ENCODE measurements at places on chromosomes 6 and 20.

- no peak for DNase-seq
These were observed 47.5 kb downstream of the RALY start for GRCh38 chr20:34041226-34041625.

DNA sequence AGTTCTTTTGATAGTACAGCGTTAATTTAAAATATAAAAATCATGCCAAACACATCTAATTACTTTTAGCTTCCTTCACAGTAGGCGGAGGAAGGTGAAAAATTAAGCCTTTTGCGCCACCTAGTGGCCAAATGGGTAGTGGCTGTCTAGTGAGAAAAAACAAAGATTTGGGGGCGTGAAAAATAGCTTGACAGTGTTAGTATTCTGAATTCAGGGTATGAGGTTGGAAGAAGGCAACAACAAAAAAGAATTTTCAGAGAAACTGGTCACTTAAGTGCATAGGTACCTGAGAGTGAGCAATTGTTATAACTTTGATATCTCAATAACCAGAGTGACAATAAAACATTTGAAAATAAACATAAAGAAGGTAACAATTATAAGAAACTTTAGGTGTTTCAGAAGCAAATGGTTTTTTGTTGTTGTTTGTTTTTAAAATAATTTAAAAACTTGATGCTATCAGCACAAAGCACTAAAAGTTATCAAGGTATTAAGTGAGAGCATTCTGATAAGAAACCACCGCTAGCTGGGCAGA lies 14.3 kb downstream of the PSMB9 start:
- peak; percentile 76 for DNase-seq

DNA sequence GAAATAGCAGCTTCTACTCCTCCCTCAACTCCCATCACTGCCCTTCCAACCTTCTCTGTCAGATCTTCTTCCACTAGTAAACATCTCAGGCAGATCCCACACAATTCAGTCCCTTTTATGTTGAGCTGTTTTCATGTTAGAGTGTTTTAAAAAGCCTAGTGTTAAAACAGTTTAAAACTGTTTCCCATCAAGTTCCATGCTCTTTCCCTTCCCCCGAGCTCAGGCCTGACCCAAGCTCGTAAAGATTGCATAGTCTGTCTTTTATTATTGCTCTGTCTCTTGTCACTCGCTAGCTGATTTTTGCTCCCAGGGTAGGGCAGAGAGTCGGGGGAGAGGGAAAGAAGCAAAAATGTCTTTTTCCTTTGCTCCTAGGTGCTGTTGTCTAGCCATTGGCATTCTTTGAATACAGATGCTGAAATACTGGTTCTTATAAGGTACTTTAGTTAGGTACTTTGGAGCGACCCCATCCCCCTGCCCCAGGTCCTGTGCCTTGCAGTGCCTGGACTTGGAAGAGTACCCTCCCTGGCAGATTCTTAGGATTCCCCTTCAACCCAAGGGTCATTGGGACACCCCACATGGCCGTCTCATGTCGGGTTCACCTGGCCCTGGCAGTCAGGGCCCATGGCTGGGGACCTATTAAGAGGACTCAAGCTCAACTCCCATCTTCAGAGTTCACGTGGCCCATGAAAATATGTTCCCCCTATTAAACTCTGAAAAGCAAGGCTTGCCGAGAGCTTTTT lies 101.2 kb upstream of the ARMC2 start:
- DNase-seq = no peak

DNA sequence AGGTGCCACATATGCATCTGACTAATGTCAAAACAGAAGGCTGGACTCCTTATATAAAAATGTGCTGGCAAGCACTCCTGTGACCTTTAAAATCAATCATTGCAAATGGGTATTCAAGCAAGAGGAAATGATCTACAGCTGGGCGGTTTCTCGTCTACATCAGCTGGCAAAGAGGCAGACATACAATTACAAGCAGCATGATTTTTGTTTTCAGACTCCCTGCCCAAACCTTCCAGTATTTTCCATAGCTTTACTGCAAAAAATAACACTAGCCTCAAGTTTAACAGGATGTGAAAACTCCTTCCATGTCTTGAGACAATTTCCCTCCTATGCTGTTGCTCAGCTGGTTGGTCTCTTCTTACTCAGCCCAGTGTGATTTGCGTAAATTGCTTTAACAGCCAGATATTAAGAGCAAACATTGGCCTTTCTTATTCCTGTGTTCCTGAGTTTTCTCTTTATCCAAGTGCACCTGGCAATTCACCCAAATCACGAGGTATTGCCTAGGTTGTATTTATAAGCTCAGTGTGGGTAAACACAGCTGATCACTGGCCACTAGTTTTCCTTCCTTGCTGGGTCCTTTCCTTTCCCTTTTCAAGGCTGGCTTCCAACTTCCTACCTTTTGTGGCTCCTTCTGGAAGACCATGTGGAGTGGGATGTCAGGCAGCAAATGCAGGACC lies 130.4 kb downstream of the MOXD1 start:
- no peak for DNase-seq

GRCh38 chr6:119350952-119351372 lies 1.4 kb upstream of the MAN1A1 start:
- DNase-seq = no peak

DNA sequence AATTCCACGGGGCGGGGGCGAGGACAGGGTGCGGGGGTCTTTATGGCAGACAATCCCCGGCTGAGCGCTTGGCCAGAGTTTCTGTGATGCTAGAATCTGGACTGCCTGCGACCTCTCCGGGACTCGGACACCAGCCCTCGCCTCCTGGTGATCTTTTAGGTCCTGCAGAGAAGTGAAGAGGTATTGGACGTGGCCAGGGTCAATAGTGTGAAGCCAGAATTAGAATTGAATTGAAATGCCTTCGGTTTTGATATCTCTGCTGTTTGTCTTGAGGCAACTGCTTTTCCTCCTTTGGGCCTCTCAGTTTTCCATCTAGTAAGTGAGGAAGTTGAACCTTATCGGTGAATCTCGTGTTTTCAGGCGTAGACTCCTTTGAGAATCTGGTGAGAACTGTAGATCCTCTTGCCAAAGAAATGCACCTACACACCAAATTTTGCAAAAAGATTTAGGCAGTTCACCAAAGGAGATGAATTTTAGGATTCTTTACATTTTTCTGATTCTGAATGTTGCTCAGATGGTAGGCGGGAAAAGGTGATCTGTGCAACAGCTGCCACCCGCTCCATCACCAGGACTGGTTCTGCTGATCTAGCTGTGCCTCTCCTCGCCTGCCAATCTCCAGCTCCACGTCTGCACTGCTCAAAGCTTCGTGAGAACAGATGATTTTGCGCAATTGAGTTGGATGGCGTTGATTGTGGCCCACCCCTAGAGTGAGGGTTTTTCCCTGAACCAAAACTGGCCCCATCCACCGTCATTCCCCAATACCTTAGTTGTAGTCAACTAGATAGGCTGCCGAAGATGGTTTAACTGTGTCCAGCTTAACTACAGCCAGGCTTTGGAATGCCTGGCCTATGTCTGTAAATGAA lies 837 bp upstream of the OSER1 start:
- no peak for DNase-seq

GRCh38 chr6:164838068-164838615 lies 471.3 kb downstream of the C6orf118 start:
- no peak for DNase-seq

DNA sequence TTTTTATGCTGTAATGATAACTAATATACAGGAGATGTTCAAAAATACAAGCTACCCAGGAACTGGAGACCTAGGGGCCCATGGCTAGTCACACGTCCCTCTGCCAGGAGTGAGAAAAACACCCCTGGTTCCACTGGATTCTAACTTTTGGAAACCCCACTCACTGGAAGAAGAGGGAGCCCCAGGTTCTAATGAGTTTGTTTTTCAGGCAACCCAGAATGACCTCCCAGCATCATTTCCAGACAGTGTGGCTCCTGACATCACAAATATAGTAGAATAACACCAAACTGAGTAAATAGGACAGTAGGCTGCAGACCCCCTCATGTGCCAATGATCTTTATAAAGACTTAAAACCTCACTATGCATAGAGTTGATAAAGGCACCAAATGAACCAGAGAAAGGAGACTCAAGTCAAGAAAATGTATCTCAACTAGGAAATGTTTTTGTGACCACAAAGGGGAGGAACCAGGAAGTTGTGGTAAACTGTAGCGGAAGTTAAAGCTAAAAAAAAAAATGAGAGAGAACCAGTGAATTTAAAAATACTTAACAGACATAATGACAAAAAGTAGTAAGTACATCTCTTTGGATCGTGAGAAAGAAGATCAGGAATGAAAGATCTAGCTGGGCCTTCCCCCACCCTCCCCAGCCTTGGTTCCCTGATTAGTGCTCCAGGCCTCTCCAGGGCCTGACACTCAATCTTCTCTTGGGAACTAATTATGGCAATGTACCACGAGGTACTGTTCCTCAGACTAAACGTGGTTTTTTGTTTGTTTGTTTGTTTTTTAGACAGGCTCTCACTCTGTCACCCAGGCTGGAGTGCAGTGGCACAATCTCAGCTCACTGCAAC lies 19.8 kb downstream of the HLA-E start:
- DNase-seq = no peak

- DNase-seq = peak; percentile 16
These were observed 42.6 kb downstream of the TTI1 start for GRCh38 chr20:37990571-37991151.

- no peak for DNase-seq
These were observed 8.5 kb downstream of the HLA-DMB start for GRCh38 chr6:32932132-32932868.

DNA sequence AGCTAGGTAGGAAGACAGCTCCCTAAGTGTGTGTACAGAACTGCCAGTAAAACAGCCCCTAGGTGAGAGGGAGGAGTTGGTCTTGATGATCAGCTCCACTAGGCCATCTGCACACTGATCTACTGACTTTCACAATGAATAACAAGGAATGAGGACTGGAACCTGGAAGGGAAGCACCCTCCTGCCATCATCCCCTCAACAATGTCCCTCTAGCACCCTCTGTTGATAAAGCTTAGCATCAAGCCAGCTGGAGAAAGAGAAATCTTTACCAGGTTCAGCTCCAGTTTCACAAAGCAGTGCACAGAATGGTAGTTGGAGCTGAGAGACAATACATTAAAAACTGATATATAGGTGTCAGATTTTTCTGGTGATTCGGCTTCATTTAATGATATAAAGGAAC lies 57.2 kb upstream of the IRAK1BP1 start:
- DNase-seq = no peak

DNA sequence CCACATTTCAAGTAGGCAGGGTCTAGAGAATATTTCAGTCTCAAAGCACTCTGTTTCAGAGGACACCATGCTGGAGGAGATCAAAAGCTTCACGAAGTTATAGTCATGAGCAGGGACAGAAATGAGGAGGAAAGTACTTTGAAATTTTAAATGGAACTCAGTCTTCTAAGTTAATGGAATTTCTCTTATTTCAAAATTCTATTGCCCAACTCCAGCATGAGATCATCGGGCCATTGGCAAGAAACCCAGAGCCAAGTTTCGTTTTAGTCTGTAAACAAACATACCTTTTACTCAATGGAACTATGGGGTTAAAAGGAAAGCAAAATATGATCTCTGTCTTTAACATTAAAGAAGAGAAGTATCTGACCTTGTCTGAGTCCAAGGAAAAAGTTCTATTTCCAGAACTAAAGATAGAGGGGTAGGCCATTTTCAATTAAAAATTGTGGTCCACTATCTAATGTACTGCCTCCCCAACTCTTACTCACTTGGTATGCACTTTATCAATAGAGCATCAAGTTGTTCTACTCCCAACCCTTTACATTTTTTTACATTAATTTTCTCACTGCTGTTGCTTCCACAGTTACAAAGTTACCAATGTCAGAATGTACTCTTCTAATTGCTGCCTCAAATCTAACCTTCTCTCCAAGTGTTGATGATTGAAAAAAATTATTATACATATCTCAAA lies 235.3 kb upstream of the NRSN1 start:
- DNase-seq = no peak

- DNase-seq = no peak
These were observed 29.4 kb downstream of the TIAM2 start for GRCh38 chr6:155024391-155025027.

GRCh38 chr6:10587656-10588406 lies 66.7 kb downstream of the GCNT2 start:
- DNase-seq = no peak

GRCh38 chr20:49945701-49946477 lies 9.7 kb downstream of the RNF114 start:
- DNase-seq = no peak

GRCh38 chr6:3133515-3133914 lies 15.0 kb downstream of the BPHL start:
- no peak for DNase-seq

DNA sequence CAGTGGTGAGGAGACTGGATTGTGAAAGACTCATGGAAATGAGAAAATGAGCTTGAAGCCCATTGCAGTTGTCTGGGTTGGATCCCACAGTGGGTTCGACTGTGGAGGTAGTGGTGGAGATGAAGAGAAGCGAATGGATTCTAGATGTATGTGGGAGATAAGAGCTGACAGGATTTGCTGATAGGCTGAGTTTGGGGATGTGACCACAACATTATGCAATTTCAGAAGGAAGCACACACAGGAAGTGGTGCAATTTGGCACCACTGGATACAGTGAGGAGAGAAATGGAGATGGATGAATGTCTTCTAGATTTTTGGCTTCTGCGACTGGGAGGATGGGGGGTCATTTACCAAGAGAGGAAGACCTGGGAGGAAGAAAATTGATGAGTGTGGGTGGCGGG lies 64.4 kb upstream of the MAFB start:
- no peak for DNase-seq

DNA sequence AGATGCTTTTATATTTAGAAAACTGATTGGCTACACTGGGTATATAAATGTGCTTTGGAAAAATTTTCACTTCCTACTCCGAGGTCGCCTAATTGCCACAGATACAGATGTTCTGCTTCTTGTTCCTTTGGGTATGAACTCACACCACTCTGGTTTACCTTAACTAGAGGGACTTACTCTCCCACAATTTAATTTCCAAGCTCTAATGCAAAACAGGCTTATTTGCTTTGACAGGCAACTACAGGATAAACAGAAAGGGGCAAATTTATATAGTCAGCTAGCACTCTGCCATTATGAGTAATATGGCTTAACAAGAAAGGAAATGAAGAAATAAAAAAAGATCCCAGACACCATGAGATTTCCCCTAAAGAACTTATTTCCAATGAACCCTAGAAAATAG lies 156.9 kb upstream of the ZFP64 start:
- DNase-seq = no peak

DNA sequence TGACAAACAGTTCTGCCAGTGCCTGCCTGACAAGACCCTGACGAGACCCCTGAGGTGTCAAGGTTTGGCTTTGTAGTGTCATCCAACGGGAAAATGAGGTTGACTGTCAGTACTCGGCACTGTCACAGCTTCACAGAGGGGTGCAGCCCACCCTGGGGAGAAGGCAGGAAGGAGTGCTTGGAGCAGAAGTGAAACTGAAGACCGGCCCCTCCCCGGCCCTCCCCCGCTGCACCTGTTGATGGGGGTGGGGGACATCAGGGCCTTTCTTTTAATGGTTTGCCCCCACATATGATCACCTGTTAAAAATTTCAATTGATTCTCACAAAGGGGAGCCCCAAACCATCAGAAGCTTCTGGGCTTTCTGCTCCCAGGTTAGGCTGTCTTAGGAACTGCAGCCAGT lies 6.8 kb downstream of the PMEPA1 start:
- DNase-seq = no peak

DNA sequence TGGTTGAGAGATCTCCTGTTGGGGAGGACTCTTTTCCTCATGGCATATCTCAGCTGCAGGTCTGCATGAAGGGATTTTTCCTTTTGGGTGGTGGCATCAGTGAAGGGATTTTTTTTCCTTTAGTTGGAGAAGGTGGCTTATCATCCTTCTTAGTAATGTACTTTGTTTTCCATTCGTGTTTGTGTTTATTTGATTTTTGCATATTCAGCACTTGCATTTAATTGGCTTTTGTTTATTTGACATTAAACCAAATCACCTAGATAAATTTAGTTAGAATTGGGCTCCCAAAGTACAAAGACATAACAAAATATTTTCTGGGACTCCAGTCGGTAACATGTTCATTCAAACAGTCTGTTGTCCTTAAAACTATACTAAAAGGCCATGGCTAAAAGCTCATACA lies 56.2 kb upstream of the MANEA start:
- no peak for DNase-seq

Data from activated T-helper 9 cell treated with anti-CD3 and anti-CD28 coated beads, Interleukin-2, amount 50 U/mL, for 16 hours (primary cell).